Left renal pelvis (tissue), 4 donors: ENCODE measurements at places on chromosomes 16 and 17. TPM values are rescaled to one million over a fixed set of nuclear protein-coding genes. Genes with fewer than 3 reads are reported as not detected.

DNA sequence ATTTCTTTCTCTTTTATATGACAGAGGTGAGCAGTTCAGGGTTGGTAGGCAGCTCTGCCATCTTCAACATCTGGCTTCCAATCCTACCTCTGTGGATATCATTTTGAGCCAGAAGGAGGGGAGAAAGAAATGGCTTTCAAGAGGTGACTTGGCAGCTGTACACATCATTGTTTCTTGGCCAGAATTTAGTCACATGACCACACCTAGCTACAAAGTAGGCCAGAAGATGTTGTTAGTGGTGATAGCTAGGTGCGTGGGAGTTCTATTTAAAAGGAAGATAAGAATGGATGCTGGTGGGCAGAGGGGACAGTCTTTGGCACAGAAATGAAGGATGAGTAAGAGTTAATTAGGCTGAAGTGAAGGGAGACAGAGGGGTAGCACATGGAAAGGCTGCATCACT is 29.2 kb upstream of the MPHOSPH6 start:
- no peak for DNase-seq

- no peak for DNase-seq
These were observed 10.6 kb downstream of the CALCOCO2 start for GRCh38 chr17:48841395-48841831.

DNA sequence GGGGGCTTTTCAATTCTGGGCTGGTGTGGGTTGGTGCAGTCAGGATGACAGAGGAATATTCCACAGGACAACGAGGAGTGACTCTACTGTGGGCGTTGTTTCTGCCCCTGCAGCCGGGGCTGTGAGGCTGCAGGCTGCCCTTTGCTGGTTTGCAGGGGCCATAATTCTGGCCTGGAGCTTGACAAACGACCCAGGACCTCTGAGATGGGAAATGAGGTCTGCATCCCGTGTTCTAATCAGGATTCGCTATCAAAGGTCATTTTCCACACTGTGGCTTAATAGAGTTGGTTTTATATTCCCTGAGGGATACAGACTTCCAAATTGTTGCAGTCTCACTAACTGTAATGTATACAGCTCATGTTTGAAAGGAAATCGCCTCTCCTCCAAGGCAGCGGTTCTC is 180.9 kb downstream of the RPTOR start:
- no peak for DNase-seq

DNA sequence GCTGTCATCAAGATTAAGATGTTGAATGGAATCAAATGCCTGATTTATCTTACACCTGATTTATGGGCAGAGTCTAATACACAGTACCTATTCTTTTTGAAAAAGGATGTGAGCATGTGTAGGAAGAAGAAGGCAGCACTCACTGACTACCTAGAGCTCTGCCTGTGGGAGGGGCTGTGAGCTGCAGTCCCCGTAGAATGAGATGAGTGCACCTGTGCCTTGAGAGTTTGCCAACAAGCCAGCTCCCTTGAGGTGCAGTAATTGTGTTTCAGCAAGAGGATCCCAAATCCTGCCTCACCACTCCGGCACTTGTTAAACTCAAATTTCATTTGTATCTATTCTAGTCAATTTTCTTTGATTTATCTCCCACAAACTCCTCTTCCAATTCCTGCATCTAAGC is 46.0 kb downstream of the CDH11 start:
- no peak for DNase-seq

- no peak for DNase-seq
These were observed 5.8 kb downstream of the KIF18B start for GRCh38 chr17:44941712-44942331.

- no peak for DNase-seq
These were observed 1.6 kb upstream of the IRX3 start for GRCh38 chr16:54288030-54288834.

- no peak for DNase-seq
These were observed 77.3 kb upstream of the ATF7IP2 start for GRCh38 chr16:10308305-10309193.

DNA sequence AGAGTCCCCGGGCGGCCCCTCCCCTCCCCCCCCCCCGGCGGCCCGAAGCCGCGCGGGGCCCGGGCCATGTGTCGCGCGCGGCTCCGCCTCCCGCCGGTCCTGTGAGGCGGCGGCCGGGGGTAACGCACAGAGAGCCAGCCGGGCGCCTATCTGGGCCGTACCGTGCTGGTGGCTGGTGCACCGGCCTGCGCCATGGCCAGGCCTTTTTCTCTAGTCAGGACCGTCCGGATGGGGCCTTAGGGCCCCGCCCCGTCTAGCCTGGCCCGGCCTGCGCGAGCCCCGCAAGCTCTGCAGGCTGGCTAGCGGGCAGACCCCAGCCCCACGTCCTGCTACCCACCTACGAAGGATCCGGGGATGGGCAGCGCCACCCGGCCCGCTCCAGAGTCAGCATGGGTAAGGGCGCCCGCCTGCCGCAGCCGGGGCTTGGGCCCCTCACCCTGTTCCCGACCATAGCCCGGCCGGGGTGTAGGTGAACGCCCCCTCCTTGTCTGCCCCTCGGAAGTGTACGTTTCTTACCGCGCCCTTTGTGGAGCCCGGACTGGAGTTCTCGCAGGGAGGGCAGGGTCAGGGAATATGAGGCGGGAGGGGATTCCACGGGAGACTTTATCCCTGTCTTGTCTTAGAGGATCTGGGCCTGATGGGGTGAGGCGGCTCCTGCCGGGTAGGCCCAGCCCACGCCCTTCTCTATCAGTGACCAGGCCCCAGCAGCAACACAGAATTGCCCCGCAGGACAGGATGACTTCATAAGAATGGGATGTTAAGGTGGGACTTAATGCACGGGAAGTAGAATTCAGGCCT is at the start of gene CENPT:
TSS of gene CENPT (minus strand) at position 630 of the 798 bp plus-strand sequence. CDS start 13,834 bp downstream, outside the sequence.
- DNase-seq, result no peak

- no peak for DNase-seq
These were observed 26.9 kb downstream of the SOCS3 start for GRCh38 chr17:78332991-78333390.

GRCh38 chr17:38705523-38705802 is 390 bp downstream of the MLLT6 start:
- no peak for DNase-seq

Gene HIGD1B
- polyA plus RNA-seq, result 1.1 TPM

Gene DGKE
- 4.1 TPM for polyA plus RNA-seq

Gene SLC6A2
- polyA plus RNA-seq, result 0.16 TPM
